Right cardiac atrium (tissue), 5 donors: ENCODE measurements at places on chromosomes 5 and 9.

DNA sequence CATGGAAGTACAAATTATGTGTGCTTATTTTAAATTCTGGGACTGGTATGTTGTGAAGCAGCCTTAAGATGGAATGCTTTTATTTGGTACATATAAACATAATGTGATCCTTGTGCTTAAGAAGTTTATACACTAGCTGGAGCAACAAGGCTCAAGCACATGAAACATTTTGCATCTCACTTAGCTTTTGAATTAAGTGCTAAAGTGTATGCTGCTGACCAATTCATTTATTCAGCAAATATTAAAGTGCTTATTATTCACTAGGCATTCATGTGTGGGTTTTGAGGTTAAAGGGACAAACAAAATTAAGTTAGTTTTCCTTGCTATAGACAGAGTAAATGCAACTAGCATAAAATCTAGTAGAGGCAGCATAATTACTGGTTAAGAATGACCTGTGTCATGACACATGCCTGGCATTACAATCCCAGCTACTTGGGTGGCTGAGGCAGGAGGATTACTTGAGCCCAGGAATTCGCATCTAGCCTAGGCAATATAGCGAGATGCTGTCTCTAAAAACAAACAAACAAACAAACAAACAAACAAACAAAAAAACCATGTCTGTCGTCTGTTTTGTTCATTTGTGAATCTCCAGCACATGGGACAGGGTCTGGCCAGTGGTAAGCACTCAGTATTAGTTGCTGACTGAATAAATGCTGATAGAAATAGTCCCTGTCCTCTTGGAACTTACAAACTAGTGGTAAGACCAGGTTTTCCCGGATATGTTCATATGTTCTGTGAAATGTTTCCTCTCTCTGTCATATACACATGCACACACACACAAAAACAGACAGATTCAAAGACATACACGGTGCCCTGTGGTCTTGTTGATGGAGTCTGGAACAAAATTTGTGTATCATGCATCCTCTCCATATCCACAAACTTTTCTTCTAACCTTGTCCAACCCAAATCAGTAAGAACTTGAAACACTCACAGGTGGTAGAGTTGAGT lies 41.9 kb upstream of the TNFAIP8 start:
- no peak for DNase-seq

DNA sequence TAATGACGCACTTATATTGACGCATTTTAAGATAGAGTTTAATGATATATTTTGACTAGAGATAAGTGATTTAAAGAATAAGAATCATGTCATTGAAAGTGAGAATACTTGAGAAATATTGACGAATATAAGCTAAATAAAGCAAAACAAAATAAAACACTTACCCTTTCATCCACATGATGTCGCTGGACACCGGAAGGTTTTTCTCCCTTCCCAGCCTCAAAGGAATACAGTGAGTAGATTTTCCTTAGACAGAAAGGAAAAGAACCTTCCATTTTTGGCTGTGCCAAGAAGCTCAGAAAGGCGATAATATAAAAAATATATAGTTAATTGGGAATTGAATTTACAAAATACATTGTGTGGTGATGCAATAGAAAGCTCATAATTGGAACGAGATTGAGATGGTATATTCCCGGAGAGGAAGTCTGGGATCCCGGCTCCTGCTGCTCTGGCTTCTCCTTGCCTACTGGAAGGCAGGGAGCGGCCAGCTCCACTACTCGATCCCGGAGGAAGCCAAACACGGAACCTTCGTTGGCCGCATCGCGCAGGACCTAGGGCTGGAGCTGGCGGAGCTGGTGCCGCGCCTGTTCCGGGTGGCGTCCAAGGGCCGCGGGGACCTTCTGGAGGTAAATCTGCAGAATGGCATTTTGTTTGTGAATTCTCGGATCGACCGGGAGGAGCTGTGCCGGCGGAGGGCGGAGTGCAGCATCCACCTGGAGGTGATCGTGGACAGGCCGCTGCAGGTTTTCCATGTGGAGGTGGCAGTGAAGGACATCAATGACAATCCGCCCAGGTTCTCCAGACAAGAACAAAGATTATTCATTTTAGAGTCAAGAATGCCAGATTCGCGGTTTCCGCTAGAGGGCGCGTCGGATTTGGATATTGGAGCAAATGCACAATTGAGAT lies at the start of gene PCDHA5:
Gene PCDHA5 (plus strand): TSS at position 239 of the 906 bp plus-strand sequence.
- DNase-seq = peak; percentile 33

DNA sequence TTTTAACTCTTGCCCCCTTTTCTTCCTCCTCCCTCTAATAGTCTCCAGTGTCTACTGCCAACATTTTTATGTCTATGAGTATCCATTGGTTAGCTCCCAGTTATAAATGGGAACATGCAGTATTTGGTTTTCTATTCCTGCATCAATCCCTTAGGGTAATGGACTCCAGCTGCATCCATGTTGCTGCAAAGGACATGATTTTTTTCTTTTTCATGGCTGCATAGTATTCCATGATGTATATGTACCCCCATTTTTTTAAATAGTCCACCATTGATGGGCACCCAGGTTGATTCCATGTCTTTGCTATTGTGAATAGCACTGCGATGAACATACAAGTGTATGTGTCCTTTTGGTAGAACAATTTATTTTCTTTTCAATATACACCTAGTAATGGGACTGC lies 993.7 kb downstream of the EFNA5 start:
- DNase-seq = no peak

DNA sequence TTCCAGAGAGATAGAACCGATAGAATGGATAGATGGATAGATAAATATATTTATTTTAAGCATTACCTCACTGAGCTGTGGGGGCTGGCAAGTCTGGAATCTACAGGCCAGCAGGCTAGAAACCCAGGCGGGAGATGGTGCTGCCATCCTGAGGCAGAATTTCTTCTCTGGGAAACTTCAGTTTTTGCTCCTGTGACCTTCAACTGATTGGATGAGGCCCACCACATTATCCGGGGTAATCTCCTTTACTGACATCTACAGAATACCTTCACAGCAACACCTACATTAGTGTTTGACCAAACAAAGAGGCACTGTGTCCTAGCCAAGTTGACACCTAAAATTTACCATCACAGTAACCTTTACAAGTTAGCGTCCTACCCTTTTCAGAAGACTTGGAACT lies 29.2 kb upstream of the TENT4A start:
- DNase-seq = no peak

DNA sequence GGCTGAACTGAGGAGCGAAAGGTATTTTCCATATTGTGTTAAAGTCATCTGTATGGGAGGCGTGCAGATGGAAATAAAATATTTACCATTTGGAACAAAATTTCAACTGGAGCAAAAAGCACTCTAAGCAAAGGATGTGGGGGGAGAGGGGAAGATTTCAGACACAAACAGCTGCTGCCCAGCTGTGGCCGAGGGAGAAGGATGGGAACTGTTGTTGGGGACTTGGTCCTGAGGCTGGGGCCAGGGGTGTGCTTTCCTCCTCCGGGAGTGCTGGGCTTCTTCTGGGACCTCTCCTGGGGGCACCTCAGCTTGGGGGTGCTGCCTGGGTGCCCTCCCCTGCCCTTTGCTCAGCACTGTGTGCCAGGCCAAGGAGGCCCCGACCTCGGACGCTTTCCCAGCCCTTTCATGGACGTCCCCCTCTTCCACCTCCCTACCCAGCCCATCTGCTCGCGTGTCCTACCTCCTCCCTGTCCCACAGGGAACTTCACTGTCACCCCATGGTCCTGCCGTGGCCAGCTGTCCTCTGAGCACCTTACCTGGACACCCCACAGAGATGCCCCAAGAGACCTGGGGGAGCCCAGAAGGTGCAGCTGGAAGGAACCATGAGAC lies 101.9 kb upstream of the COL5A1 start:
- no peak for DNase-seq

DNA sequence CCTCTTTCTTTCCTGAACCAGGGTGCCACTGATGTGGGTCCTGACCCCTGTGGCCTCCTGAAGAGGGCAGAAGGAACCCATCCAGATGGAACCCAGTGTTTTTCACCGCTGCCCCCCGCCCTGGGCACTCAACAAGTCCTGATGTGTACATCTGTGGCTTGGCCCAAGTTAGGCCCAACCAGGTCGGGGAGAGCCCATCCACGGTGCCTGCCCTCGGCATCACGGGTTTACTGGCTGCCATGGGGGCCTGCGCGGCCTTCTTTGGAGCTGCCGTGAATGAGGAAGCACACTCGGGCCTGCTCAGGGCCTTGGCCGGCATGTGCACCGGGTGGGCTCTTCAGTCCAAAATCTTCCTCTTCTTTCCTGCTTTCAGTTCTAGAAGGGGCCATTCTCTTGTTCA lies 5.8 kb downstream of the ECSCR start:
- no peak for DNase-seq

DNA sequence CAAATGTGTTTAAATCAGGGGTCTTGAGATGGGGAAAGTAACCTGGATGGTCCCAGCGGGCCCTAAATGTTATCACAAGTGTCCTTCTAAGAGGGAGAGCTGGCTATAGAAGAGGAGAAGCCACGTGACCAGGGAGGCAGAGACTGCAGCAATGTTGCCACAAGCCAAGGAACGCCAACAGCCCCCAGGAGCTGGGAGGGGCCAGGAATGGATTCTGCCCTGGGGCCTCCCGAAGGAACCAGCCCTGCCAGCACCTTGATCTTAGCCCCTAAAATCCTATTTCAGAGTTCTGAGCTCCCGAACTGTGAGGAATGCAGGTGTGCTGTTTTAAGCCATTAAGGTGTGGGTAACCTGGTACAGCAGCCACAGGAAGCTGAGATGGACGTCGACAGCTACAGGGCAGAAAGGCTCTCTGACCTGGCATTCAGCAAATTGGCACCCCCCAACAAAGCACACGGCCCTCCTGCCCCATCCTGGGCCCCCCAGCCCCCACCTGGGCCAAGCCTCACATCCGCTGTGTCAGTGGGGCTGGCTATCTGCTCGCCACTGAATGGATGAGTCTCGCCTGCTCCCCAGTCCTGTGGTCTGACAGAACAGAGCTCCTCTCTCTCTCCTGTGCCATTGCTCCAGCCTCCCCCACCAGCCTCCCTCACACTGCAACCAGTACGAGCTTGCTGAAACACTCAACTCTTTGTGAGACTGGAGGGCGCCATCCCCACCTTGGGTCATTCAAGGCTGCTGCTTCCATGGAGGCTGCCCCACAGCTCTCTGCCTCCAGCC lies 78.8 kb downstream of the ADAMTS2 start:
- no peak for DNase-seq

DNA sequence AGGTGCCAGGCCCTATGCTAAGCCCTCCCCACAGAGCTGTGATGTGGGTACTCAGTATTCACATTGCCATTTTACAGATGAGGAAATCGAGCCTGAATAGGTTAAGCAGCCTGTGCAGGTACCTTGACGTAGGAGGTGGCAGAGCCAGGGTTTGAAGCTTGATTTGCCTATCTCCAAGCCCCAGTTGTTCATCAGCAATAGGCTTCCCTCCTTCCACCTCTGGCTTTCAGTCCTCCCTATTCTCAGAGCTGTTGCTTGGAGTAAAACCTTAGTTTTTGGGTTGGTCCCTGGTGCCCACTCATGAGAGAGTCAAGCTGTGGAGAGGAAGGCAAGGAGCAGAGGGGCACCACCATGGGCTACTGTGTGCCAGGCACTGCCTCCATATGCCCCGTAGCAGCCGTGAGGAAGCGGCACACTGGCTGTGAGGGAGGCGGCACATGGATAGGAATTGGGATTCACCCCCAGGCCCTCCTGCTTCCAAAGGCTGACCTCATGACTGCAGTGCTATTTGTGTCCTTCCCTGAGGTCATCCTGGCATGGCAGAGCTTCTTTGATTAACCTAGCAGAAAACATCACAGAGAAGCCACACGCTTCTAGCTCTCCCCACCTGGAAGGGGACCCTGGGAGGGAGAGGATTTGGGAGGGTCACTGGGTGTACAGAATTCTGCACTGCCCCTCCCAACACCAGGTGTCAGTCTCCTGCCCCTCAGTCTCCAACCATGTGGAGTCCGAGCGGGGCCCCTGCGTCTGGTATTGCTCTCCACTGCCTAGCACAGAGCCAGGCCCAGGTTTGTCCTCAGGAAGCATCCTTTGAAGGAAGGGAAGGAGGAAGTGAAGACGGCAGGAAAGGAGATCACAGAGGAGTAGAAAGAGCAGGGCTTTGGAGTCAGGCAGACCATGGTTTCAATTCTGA lies 109.8 kb downstream of the RGS3 start:
- DNase-seq = peak; percentile 51

DNA sequence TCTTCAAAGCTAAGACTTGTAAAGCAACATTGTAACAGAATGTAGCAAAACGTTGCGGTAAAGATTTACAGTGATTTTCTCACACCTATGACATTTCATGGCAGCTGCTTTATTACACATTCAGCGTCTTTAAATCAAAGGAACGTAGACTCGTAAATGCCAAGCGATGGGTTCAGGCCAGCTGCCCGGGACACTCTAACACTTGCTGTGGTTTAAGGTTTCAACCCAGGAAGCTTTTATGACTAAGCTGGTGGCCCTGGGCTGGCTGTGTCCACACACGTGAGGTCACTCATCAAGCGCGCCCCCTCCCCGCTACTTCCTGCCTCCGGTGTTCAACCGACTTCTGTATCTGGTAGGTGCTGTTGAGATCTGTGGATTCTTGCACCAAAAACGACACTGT lies 2.5 kb downstream of the SLC6A18 start:
- DNase-seq = no peak

DNA sequence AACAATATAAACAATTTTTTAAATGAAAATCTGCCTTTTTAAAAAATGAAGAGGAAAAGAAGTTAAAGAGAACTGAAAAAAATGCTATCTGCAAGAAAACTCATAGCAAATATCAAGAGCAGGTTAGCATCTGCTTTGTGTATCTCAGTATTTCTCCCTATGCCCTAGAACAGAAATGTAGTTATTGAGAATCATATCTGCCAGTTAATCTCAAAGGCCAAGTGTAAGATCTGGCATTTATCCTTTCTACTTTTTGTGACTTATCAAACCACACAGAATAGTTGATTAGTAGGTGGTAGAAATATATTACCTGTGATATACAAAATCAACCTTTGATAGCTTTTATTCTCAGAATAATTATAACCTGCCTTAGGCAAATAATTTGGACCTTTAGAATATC lies 1699.8 kb downstream of the EFNA5 start:
- no peak for DNase-seq

- DNase-seq = no peak
These were observed 53.6 kb downstream of the SAXO1 start for GRCh38 chr9:18979367-18979766.

DNA sequence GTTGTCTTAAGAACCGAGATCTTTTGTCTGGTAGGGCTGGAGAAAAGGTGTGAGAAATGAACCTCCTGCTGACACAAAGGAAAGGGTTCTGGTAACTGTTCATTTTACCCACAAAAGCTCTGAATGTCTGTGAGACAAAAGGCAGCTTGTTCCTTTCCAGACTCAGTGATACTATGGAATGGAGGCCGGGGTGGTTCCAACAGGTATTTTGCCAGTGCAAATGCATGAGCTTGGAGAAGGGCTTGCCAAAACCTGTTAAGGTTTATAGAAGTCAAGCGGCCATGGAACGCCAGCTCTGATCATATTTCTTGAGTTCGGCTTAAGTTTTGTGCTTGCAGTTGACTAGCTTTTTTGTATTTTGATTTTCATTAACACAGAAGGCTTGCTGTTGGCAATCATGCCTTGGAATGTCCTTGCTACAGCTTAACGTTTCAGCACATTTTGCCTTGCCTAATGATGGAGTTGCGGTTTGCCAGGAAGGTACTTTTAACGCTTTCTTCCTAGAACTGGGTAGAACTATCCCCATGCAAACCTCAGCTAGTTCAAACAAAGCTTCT lies 328.6 kb downstream of the PIK3R1 start:
- no peak for DNase-seq

- no peak for DNase-seq
These were observed 72.5 kb upstream of the PANK3 start for GRCh38 chr5:168651648-168652047.
